ENCODE measurements at places on chromosomes 16 and 17. TPM values are rescaled to one million over a fixed set of nuclear protein-coding genes. Genes with fewer than 3 reads are reported as not detected.

DNA sequence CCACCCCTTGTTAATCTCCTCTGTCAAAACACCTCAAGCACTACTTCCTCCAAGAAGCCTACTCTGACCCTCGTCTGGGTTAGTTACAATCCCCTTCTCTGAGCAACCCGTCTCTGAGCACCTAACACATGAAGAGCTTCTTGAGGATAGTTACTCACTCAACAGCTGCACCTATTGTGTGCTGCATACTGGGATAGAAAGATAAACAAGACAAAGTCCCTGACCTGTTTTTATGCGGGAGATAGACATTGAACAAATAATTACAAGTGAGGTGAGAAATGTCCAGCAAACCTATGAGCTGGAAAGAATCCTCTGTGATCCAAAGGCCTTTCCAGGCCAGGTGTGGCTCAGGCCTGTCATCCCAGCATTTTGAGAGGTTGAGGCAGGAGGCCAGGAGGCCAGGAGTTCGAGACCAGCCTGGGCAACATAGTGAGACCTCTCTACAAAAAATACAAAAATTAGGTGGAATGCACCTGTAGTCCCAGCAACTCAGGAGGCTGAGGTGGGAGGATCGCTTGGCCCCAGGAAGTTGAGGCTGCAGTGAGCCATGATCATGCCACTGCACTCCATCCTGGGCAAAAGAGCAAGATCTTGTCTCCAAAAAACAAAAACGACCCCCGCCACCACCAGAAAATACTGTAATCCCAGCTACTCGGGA is 5.5 kb upstream of the ZNF771 start:
- no peak overlapping the region for H3K27ac ChIP-seq
- no peaks in the 10 kb centered on the region for H3K27me3 ChIP-seq
- H3K36me3 ChIP-seq = peaks cover 2% of the 10 kb centered on the region
- DNase-seq = no peak
- H3K4me3 ChIP-seq = peak overlapping the region; percentile 96

DNA sequence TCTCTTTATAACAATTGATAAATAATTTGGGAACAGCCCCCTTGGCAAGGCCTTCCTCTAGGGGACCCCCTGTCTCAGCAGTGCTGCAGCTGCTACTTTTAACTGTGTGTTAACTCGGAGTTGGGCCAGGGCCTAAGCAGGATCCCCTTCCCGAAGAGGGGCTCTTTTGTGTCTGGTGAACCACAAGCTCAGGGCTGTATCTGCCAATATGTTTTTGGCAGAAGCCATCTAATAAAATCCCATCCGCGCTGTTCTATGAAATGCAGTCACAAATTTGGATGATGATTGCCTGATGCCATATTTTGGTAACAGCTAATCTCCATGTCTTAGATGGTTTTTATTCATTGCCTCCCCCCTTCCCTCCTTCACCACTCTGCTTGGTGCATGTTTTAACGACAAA is 267.7 kb downstream of the FTO start:
- H3K27me3 ChIP-seq = no peaks in the 10 kb centered on the region
- no peaks in the 10 kb centered on the region for H3K36me3 ChIP-seq
- no peak for DNase-seq
- H3K4me3 ChIP-seq = no peak overlapping the region
- H3K27ac ChIP-seq = no peak overlapping the region

Gene ABCC12
- not detected for total RNA-seq

Gene CAVIN1
- 4.3 TPM for total RNA-seq

DNA sequence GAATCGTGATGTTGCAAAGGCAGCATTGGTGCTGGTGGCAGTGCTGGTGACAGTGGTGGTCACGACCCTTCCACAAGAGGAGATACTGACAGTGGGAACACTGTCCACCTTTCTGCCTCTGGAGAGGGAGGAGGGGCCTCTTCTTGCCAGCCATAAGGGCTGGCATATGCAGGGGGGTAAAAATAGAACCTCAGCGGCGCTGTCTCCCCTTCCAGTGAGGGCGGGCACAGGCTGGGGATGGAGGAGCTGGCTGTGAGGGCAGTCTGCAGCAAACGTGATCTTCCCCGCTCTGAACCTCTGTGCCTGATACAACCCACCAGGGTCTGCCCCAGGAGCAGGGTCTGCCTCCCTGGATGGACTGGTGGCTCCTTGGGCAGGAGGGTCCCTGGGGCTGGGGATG is 3.4 kb downstream of the RAP1GAP2 start:
- DNase-seq = no peak
- H3K4me1 ChIP-seq = peaks cover 47% of the 10 kb centered on the region
- no peak overlapping the region for H3K4me3 ChIP-seq
- no peaks in the 10 kb centered on the region for H3K36me3 ChIP-seq

DNA sequence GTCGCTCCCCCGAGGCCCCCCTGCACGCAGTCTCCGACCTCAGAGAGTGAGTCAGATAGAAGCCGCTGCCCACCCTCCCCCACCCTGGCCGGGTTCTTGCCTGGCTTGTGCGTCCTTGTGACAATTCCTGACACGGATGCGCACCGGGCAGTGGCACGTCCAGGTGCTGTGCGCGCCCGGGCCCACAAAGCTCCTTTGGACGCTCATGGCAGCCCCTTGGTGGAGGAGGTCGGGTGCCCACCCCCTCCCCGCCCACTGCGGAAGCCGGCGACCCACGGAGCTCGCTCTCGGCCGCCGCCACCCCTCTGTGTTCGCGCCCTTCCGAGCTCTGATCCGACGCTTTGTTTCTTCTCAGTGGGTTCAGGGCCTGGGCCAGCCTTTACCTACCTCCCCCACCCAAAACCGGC is 662 bp upstream of the TUBB3 start:
- peaks cover 44% of the 10 kb centered on the region for H3K27me3 ChIP-seq
- no peak overlapping the region for H3K27ac ChIP-seq
- DNase-seq = peak; percentile 51
- no peaks in the 10 kb centered on the region for H3K36me3 ChIP-seq
- peaks cover 51% of the 10 kb centered on the region for H3K4me1 ChIP-seq
- peak overlapping the region; percentile 86 for H3K4me3 ChIP-seq

Gene NR1D1
- 4.5 TPM for total RNA-seq

DNA sequence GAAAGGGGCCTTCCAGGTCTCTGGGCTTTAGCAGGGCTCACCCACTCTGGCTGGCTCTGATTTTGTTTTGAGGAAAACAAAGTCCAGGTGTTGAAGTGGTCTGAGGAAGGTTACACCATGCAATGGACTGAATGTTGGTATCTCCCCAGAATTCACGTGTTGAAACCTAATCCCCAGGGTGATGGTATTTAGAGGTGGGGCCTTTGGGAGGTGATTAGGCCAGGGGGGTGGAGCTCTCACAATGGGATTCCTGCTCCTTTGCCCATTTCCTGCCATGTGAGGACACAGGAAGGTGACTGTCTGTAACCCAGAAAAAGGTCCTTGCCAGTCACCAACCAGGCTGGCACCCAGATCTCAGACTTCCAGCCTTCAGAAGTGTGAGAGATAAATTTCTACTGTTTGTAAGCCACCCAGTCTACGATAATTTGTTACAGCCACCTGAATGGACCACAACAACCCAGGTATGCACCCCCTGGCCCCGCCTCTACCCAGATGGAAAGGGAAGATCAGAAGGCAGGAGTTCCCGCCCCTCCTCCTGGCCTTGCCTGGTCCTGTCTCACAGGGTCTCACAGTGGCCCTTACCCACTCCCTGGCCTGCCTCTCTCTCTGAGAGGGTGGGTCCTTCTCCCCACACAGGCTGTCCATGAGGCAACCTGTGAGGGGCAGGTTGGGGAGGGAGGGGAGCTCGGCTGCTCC is 32.0 kb downstream of the LRRC75A start:
- no peak overlapping the region for H3K27ac ChIP-seq
- no peak for DNase-seq
- no peaks in the 10 kb centered on the region for H3K4me1 ChIP-seq
- no peaks in the 10 kb centered on the region for H3K36me3 ChIP-seq
- no peaks in the 10 kb centered on the region for H3K27me3 ChIP-seq

DNA sequence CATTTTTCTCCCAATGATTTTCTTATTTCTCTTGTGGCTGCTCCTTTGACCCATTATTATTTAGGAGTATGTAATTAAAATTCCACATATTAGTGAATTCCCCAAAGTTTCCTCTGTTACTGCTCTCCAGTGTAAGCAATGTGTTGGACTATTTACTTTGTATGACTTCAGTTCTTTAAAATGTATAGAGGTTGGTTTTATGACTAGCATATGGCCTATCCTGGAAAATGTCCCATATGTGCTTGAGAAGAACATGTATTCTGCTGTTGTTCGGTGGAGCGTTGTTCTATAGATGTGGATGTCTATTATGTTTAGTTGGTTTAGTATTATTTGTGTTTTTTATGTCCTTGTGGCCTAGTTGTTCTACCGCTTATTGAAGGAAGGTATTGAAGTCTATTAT is 6.0 kb upstream of the NT5M start:
- H3K4me1 ChIP-seq = peaks cover 34% of the 10 kb centered on the region
- H3K27me3 ChIP-seq = no peaks in the 10 kb centered on the region
- H3K4me3 ChIP-seq = no peak overlapping the region
- no peaks in the 10 kb centered on the region for H3K36me3 ChIP-seq

Gene C17orf113
- total RNA-seq = 1.3 TPM

Measured in activated T-cell treated with anti-CD3 and anti-CD28 coated beads, Interleukin-2, amount 50 U/mL, for 72 hours (primary cell).